Naive thymus-derived CD8-positive, alpha-beta T cell (primary cell): ENCODE measurements at places on chromosomes 7 and 10. TPM values are rescaled to one million over a fixed set of nuclear protein-coding genes. Genes with fewer than 3 reads are reported as not detected.

Gene NAT16
- total RNA-seq, result not detected

Gene ADGRA1
- total RNA-seq, result not detected

Gene HTR5A
- total RNA-seq, result not detected

Gene PTF1A
- total RNA-seq, result not detected

Gene FOXI2
- total RNA-seq, result not detected

Gene SYT15B
- 0.13 TPM for total RNA-seq

GRCh38 chr10:62692085-62692484, 112.4 kb upstream of the ADO start:
- H3K4me1 ChIP-seq, result peaks cover 81% of the 10 kb centered on the region
- H3K36me3 ChIP-seq, result peaks cover 5% of the 10 kb centered on the region
- DNase-seq, result no peak
- H3K27ac ChIP-seq, result no peak overlapping the region
- no peaks in the 10 kb centered on the region for H3K27me3 ChIP-seq

- no peak overlapping the region for H3K4me3 ChIP-seq
- H3K27ac ChIP-seq, result no peak overlapping the region
- no peaks in the 10 kb centered on the region for H3K36me3 ChIP-seq
- no peaks in the 10 kb centered on the region for H3K27me3 ChIP-seq
Observed at GRCh38 chr7:6238309-6238925, 34.0 kb downstream of the CYTH3 start.

DNA sequence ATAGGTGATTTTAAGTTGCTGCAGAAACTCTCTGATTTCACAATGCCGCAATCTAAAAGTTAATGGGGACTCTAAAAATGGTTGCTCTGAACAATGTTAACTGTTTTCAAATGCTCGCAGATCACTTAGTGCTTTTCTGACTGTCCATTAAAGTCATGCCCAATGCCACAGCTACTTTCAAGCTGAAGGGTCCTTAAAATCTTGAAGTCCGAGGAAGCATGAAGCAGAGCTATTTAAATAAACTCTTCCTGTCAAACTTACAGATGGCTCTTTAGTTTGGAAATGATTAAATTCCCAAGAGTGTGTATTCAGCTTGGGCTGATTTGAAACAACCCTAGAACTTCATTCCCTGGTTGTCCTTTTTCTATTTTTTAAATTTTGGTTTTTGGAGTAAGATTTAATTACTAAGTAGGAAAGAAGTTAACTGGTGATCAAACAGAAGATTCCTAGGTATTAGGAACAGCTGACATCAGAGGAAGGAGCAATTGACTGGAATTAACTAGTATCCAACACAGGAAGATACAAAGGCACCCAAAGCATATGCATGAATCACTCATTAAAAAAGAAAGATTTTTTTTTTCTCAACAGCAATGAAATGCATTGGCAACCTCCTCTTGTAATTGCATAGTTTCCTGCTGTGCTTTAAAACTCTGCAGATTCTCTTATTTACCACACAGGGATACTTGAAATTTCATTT, 105.1 kb downstream of the NRP1 start:
- peaks cover 4% of the 10 kb centered on the region for H3K27me3 ChIP-seq
- H3K4me3 ChIP-seq, result no peak overlapping the region
- no peaks in the 10 kb centered on the region for H3K4me1 ChIP-seq
- H3K27ac ChIP-seq, result no peak overlapping the region
- no peaks in the 10 kb centered on the region for H3K36me3 ChIP-seq

DNA sequence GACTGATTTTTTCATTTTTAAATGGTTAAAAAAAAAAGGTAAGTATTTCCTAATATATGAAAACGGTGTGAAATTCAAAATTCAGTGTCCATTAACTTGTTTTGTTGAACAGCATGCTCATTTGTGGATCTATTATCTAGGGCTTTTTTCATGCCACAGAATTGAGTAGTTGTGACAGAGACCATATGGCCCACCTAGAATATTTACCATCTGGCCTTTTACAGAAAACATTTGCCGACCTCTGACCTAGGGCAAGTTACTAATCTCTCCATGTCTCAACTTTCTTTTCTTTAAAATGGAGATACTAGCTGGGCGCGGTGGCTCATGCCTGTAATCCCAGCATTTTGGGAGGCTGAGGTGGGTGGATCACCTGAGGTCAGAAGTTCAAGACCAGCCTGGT, 41.3 kb downstream of the GRK5 start:
- no peak overlapping the region for H3K4me3 ChIP-seq
- H3K36me3 ChIP-seq, result peaks cover 3% of the 10 kb centered on the region
- H3K27me3 ChIP-seq, result no peaks in the 10 kb centered on the region
- peaks cover 10% of the 10 kb centered on the region for H3K4me1 ChIP-seq

DNA sequence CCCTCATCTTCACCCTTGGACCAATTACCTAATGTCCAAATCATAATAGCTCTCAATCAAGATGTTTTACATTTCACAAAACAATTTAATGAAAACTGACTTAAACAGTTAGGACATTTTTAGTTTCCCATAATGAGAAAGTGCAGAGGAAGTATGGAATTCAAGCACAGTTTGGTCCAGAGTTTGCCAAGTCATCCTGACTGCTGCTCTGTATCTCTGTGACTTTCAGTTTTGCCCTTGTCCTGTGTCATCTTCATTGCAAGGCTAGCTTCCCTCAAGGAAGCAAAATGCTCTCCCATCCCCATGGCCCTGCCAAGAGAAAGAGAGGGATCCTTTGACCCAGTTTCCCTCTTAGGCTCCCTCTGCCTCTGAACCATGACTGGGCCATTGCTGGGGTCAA, 7.9 kb upstream of the PLEKHS1 start:
- no peak overlapping the region for H3K4me3 ChIP-seq
- H3K4me1 ChIP-seq, result no peaks in the 10 kb centered on the region
- H3K36me3 ChIP-seq, result no peaks in the 10 kb centered on the region

- H3K36me3 ChIP-seq, result no peaks in the 10 kb centered on the region
- peaks cover 34% of the 10 kb centered on the region for H3K4me1 ChIP-seq
- peak overlapping the region; percentile 22 for H3K4me3 ChIP-seq
- no peak overlapping the region for H3K27ac ChIP-seq
- DNase-seq, result no peak
- peaks cover 3% of the 10 kb centered on the region for H3K27me3 ChIP-seq
Observed at GRCh38 chr10:110528224-110528996, 30.7 kb downstream of the DUSP5 start.

GRCh38 chr7:86962623-86963022, 96.8 kb downstream of the ELAPOR2 start:
- H3K4me3 ChIP-seq, result no peak overlapping the region
- no peak overlapping the region for H3K27ac ChIP-seq
- H3K27me3 ChIP-seq, result peaks cover 8% of the 10 kb centered on the region
- peaks cover 5% of the 10 kb centered on the region for H3K36me3 ChIP-seq

DNA sequence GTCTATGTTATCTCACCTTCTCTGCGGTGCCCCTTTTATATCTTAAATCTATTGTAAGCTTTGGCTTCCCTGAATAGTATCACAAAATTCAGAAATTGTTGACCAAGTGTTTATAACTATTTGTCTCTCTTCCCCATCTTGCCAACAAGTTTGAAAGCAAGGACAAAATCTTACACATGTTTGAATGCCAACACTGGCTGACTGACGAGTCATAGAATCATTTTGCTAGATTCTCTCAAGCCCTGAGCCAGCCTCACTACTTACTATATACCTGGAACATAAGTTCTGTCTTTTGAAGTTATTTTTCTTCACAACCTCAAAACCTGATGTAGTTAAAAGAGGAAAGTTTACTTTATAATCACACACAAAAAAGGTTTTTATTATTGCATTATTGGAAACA, 700.7 kb downstream of the PHTF2 start:
- H3K4me1 ChIP-seq, result no peaks in the 10 kb centered on the region
- no peak overlapping the region for H3K4me3 ChIP-seq
- H3K36me3 ChIP-seq, result peaks cover 4% of the 10 kb centered on the region
- H3K27ac ChIP-seq, result no peak overlapping the region
- DNase-seq, result no peak
- H3K27me3 ChIP-seq, result no peaks in the 10 kb centered on the region

DNA sequence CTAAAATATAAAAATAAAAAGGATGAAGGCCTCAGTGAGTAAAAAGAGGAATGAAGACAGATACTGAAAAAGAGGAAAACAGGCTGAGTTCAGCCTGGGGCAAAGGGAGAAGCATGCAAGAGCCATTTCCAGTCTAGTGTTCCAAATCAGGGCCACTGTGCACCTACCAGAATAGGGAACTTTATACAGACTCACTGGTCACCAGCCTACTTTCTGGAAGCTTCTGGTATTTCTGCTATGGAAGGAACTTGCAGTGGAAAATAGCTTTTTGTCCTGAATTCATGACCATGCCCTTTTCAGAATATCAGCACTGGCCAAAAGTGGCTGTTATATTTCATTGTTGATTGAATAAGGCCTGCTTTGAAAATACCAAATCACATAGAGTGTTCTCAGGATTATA, 28.8 kb downstream of the ABRAXAS2 start:
- no peak for DNase-seq
- H3K4me1 ChIP-seq, result no peaks in the 10 kb centered on the region
- H3K27me3 ChIP-seq, result no peaks in the 10 kb centered on the region
- H3K36me3 ChIP-seq, result no peaks in the 10 kb centered on the region
- no peak overlapping the region for H3K27ac ChIP-seq

- no peak overlapping the region for H3K27ac ChIP-seq
- no peaks in the 10 kb centered on the region for H3K27me3 ChIP-seq
- H3K4me1 ChIP-seq, result no peaks in the 10 kb centered on the region
- no peak overlapping the region for H3K4me3 ChIP-seq
Observed at GRCh38 chr7:63080406-63080805, 918.2 kb upstream of the ZNF722 start.

DNA sequence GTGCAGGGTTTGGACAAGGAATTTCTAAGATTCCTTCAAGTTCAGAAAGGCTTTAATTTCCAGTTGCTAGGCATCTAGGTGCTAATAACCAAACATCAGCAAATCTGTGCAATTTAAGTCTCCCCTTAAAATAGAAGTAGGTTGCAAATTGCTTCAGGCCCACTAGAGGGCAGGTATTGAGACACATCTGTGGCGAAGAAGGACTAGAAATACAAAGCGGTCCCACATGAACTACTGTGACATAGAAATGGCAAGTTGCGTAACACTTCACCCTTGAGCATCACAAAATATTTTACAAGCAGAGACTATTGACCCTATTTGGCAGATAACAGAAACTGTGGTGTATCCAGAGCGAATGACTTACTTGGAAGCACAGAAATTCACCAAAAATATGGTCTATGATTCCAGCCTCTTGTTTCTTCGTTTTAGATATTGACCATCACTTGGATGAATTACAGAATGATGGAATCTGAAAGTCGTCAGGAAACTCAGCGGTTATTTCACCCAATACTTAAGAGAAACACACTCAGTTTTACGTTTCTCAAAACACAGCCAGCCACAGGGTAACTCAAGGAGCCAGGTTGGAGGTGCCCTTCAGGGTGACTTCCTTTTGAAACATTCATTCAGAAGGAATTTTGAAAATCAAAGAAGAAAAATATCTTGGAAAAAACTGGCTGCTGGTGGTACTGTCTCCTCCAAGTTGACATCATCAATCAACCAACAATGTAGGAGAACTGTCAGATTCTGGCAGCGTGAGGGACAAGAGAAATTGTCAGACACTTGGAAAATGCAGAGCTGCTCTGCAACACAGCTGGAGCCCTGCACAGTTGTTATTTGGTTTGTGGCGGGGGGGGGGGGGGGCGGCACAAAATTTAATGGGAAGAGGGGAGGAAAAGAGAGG, 256.3 kb upstream of the MINDY3 start:
- H3K4me1 ChIP-seq, result no peaks in the 10 kb centered on the region
- no peak for DNase-seq
- no peaks in the 10 kb centered on the region for H3K27me3 ChIP-seq
- no peaks in the 10 kb centered on the region for H3K36me3 ChIP-seq
- H3K27ac ChIP-seq, result no peak overlapping the region
- H3K4me3 ChIP-seq, result no peak overlapping the region

DNA sequence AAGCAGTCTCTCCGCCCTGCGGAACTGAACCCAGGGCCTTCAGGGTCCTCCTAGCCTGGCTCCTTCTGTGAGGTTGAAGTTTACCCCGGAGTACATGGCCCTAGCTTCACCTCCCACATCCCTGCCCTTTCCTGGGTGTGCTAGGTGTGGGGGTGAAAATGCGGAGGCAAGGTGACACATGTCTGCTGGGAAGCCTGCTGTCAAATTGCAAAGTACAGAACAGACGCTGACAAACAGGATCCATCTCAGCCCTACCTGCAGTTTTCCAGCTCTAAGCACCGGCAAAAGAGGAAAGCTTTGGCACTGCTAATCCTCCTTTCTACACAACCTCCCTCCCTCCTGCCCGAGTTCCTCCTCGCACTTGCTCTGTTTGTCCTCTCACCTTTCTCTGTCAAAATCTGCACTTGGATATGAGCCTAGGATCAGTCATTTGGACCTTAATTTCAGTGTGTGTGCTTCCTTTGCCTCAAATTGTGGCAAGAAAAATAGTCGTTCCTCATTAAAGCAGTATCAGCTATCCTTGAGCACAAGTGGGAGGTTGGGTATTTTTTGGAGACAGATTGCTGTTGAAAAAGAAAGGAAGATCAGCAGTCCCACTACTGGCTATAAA, 14.4 kb upstream of the GPR15LG start:
- peaks cover 2% of the 10 kb centered on the region for H3K27me3 ChIP-seq
- DNase-seq, result no peak
- no peak overlapping the region for H3K27ac ChIP-seq
- peaks cover 17% of the 10 kb centered on the region for H3K4me1 ChIP-seq
- H3K36me3 ChIP-seq, result peaks cover 3% of the 10 kb centered on the region

GRCh38 chr7:43124388-43124787, 11.9 kb downstream of the HECW1 start:
- no peak for DNase-seq
- H3K27ac ChIP-seq, result no peak overlapping the region
- H3K27me3 ChIP-seq, result peaks cover 10% of the 10 kb centered on the region
- H3K4me1 ChIP-seq, result no peaks in the 10 kb centered on the region

GRCh38 chr10:79391231-79392019, 44.2 kb downstream of the PPIF start:
- H3K4me1 ChIP-seq, result no peaks in the 10 kb centered on the region
- H3K27ac ChIP-seq, result no peak overlapping the region
- H3K36me3 ChIP-seq, result no peaks in the 10 kb centered on the region
- no peak overlapping the region for H3K4me3 ChIP-seq
- no peak for DNase-seq
- H3K27me3 ChIP-seq, result no peaks in the 10 kb centered on the region

DNA sequence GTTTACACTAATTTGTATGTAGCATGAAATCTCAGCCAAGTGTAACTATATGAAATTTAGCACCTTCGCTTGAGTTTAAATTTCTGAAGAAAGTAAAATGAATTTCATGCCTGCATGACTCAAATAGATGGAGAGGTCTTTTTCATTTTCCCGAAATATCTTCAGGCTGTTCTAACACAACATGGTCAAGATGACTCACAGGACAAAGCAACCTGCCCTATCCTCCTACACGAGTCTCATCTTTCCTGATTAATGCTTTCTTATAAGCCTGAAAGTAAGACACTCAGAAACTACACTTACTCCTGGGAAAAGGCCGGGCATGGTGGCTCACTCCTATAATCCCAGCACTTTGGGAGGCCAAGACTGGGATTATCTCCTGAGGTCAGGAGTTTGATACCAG, 41.2 kb downstream of the CH25H start:
- no peaks in the 10 kb centered on the region for H3K36me3 ChIP-seq
- H3K4me1 ChIP-seq, result peaks cover 17% of the 10 kb centered on the region
- no peak overlapping the region for H3K4me3 ChIP-seq
- peaks cover 8% of the 10 kb centered on the region for H3K27me3 ChIP-seq
- no peak overlapping the region for H3K27ac ChIP-seq
